Hepatic stellate cell (primary cell): ENCODE measurements at places on chromosomes 3 and 15.

DNA sequence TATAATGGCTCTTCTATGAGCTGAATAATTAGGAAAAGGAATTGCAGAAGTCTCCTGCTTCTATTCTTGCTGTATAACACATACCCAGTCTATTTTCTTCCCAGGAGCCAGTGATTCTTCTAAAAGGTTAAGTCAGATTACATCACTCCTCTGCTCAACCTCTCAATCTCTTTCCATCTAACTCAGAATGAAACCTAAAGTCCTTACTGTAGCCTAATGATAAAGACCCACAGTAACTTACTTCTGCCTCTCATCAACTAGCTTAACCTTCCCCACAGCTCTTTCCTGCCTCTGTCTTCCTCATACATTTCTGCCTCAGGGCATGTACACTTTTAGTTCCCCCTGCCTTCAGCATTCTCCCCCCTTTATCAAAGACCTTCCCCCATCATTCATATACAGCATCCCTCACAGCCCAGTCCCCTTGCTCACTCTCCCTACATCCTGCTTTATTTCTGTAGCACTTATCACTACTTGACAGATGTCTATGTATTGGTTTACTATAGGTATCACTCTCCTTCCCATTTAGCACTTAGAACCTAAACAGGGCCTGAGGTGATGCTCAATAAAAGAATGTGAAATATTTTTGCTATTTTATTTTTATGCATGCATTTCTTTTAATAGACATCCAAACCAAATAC is 28.5 kb upstream of the CMTM6 start:
- no peak for DNase-seq

GRCh38 chr3:127654374-127654773 is 18.4 kb upstream of the ABTB1 start:
- no peak for DNase-seq

- no peak for DNase-seq
These were observed 936.8 kb downstream of the EPHA3 start for GRCh38 chr3:90044084-90044816.

DNA sequence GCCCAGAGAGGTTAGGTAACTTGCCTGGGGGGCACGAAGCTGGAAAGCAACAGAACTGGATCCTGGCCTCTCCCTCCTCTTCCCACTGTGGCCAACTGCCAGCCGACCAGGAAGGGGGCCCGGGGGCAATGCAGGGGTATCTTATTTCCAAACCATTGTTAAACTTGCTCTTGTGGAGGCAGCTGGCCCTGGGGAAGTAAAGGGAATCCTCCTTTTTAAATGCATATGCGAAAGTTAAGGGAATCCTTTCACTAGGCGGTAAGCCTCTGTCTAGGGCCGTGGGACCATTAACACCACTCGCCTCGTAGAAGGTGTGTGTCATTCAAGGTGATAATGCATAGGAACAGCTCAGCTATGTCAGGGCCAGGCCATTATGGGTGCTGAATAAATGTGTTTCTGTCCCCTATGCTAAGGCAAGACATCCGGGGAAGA is 68.6 kb downstream of the ST6GAL1 start:
- DNase-seq: no peak

DNA sequence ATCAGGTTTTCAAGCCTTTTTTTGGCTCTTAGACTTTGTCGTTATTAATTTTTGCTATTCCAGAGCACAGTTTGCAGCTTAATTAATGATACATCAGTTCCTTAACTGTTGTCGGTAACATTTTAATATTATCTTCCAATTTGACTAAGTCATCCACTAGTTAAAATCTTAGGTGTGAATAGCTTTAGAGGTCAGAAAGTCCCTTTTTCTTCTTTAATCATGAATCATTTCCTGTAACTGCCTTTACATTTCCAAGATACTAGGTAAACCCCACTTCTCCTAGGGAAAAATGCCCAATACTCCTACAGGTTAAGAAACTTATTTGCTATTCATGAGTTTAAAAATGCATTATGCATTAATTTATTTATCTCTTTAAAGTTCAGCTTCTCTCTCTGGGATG is 260.9 kb upstream of the CFAP20DC start:
- DNase-seq: no peak

DNA sequence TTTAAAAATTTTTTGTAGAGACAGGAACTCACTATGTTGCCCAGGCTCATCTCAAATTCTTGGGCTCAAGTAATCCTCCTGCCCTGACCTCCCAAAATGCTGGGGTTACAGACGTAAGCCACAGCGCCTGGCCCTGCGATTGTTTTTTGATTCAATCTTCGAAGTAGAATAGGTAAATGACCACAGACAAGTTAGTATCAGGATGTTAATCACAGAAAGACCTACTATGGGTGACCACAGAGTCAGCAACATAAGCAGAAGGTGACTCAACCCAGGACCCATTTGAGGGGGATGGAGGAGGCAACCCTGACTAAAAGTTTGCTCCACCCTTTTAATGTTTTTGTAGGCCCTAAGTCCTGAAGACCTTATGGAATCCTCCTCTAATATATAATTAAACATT is 10.0 kb upstream of the USP3 start:
- no peak for DNase-seq

DNA sequence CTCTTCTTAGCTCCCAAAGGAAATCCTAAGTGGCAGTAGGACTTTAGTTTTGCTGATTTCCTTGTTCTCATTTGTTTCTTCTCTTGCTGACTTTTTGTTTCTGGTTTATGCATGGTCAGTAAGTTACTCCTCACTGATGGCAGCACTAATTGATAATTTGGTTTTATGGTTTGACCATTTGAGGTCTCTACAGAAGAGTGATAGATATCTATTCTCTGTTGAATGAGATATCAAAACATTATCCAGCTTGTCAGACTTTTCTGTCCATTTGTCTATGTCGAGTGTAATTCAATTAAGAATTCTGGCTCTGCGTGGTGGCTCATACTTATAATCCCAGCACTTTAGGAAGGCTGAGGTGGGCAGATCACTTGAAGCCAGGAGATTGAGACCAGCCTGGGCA is 84.5 kb upstream of the PLXND1 start:
- no peak for DNase-seq

DNA sequence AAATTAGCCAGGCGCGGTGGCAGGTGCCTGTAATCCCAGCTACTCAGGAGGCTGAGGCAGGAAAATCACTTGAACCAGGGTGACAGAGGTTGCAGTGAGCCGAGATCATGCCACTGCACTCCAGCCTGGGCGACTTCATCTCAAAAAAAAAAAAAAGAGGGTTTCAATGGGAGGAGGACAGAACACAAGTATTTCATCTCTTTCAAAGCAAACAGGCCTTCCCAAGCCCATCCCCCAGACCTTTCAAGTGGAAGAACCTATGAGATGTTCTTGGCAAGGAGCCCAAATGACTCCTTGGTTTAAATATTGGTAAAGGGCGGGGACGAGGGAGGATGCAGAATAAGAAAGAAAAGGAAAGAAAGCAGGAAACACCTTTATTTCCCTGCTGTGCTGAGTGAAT is 62.2 kb upstream of the MCF2L2 start:
- DNase-seq: no peak

GRCh38 chr3:122679085-122679881 is 1.4 kb upstream of the PARP14 start:
- DNase-seq: peak; percentile 62

- DNase-seq: no peak
These were observed 188.1 kb upstream of the NSMCE3 start for GRCh38 chr15:29457729-29458128.

DNA sequence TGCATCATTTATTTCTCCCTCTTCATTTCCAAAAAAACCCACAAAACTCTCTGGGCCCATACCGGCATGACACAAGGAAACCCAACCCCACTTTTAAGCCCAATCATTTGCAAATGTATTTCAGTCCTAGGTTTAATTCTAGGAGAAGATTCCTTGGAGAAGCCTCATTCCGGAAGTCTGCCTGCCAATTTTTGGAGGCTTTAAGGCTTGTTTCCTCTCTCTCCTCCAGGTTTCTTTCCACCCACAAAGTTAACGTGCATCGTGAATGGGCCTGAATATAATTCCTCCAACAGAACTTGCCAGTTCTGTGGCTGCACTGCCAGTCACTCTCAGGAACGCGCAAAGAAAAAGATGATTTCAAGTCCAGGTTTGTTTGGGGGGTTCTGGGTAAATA is 69.9 kb upstream of the FOXP1 start:
- DNase-seq: no peak

- peak; percentile 31 for DNase-seq
These were observed 3.3 kb downstream of the LYSMD4 start for GRCh38 chr15:99729920-99730319.

DNA sequence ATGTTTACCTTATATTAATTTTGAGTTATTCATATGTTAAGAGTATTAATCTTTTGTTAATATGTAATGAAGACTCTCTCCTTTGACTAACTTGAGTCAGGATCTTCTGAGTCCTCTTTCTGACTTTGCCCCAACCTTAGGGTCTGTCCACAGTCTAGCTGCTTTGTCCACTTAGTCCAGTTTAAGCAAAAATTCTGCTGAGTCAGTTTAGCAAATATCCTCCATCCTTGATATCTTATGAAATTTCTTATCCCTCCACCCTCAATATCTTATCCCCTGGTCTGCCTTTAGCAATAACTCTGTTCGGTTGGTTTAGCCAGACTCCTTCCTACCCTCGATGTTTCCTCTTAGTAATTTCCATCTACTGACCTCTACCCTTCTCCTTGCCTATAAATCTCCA is 91.7 kb downstream of the DIPK2A start:
- no peak for DNase-seq

DNA sequence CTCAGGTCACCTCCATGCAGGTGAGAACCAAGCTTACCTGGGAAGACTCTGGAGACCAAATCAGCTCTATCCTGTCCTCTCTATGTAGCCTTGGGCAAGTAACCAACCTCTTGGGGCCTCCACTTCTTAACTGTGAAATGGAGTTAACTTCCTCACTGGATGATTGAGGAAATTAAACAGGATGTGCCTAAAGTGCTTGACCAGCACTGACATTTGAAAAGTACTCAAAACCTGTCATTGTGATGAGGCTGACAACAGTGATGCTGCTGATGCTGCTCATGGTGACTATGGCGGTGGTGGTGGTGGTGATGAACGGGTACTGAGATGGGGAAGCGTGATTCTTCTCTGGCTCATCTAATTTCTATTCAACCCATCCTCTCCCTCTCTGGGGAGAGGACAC is 22.3 kb downstream of the VIPR1 start:
- no peak for DNase-seq

DNA sequence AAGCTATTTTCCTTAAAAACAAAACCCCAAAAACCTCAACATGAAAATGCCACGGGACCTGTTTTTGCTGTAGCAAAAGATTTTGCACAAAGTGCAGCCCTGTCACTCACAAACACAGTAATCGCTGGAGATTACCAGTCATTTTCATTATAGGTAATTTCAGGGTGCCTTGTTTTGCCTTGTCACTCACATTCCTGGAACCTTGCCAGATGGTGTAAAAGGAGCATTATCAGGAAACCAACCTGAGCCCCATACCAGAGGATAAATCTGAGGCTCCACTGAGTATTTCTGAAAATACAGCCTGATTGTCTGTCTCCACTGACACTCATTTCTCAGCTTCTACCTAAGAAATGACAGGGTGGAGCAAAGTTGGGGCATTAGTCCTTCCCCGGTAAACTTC is 791.3 kb upstream of the LMCD1 start:
- no peak for DNase-seq

DNA sequence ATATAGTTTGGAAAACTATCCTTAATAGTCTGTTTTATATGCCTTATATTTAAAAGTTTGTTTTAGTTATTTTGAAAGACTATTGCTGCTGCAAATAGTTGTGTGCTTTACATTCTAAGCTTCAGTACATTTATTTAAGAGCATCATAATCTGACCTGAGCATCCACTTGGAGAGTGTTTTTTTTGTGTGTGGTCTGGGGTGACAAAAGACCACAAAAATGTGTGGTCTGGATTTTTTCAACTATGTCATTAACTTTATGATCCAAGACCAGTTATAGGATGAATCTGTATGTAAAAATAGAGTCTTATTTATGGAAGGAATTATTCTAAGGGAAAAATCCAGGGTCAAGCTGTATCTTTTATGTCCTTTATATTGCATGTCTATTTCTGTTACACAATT is 77.4 kb downstream of the SLTM start:
- DNase-seq: peak; percentile 44

- no peak for DNase-seq
These were observed 65.7 kb downstream of the CMTM8 start for GRCh38 chr3:32303977-32304881.

- no peak for DNase-seq
These were observed 48.6 kb downstream of the SLC12A8 start for GRCh38 chr3:125163739-125164601.

- no peak for DNase-seq
These were observed 36.4 kb upstream of the BOC start for GRCh38 chr3:113174801-113175485.

- no peak for DNase-seq
These were observed 7.5 kb downstream of the P2RY1 start for GRCh38 chr3:152842413-152842812.

DNA sequence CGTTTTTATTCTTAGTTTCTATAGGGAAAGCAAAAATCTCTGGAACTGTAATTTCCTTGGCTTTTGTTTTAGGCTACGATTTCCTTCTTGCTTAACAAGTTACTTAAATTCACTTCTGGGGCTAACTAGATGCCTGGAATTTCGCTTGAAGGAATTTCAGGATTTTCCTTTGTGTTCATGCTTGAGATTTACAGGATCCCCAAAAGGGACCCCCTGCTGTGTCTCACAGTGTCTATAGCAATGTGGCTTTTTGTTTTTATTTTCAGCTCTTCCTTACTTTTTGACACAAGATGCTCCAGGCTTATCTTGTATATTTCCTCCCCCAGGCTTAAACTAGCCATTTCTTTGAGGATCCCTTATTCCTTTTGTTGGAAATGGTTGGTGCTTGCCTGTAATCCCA is 95.5 kb upstream of the DPPA4 start:
- no peak for DNase-seq

- peak; percentile 42 for DNase-seq
These were observed 16.0 kb upstream of the EID1 start for GRCh38 chr15:48861813-48862431.

- no peak for DNase-seq
These were observed 109.4 kb downstream of the ATP8B4 start for GRCh38 chr15:50009634-50010033.

DNA sequence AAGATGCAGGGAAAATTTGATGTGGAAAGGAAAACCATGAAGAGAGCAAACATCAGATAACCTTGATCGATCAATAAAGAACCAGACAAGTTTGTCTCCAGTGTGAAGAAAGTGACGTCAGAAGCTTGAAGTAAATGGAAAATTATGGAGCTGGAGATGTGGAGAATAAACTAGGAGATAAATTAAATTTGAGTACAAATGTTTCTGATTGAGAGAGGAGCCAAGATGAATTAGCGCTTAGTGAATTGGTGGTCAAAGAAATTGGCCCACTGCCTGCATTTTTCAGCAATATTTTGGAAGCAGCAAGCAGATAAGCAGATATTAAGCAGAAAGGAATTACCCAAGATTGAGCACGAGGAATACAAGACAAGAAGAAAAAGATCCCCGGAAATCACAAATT is 567.3 kb upstream of the ZNF385D start:
- DNase-seq: no peak

DNA sequence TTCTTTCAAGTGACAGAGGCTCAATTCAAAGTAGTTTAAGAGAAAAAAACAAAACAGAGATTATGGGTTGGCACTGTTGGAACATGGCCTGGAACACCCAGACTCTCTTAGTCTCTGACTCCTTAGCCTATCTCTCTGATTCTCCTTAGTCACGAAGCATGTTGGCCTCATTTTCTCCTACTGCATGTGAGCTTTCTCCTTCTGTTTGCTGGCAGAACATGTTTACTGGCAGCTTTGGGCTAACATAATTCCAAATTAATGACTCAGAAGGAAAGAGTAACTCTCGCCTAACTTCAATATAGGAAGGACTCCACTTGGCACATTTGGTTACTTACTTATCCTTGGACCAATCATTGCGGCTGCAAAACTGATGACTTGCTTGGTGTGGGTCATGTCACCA is 21.7 kb upstream of the CCDC39 start:
- DNase-seq: no peak
